Activated CD4-positive, alpha-beta T cell treated with anti-CD3 and anti-CD28 coated beads for 48 hours (primary cell): ENCODE measurements at places on chromosomes 11 and 22.

GRCh38 chr22:30241576-30242371 lies 4.8 kb downstream of the LIF start:
- DNase-seq, result no peak

GRCh38 chr11:85029964-85030363 lies 597.2 kb downstream of the DLG2 start:
- DNase-seq, result no peak

DNA sequence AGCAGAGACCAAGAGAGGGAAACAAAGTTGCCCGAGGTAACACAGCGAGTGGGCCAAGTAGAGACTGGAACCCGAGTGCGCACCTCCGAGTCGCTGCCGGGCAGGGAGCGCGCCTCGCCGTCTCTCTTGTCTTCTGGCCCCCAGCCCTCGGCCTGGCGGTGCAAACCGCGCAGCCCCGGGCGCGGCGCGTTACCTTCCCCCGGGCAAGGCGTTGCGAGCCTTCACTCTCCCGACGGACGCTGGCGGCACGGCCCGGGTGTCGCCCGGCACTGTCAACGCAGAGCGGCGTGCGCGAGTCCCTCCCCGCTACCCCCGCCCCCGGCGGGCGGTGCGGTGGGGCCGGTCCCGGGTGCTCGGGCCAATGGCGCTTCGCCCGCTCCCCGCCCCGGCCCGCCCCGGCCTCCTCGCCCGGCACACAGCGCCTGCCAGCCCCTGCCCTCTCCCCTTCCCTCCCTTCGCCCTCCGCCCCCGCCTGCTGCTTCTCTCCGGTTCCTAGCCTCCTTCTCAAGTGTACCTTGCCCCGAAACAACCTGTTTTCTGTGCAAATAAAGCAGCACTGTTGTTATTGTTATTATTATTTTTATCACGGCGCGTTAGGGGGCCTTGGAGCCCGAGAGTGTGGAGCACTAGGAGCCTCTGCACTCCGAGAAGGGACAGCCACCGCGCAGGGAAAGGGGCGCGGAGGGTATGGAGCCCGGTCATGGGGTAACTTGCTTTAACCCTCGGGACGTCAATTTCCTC lies at the start of gene SYTL2:
TSS of gene SYTL2 (minus strand) at position 271 of the 741 bp plus-strand sequence. CDS start 53,416 bp downstream, outside the sequence.
- peak; percentile 78 for DNase-seq

GRCh38 chr11:111400595-111400994 lies 21.5 kb upstream of the POU2AF1 start:
- DNase-seq, result no peak

DNA sequence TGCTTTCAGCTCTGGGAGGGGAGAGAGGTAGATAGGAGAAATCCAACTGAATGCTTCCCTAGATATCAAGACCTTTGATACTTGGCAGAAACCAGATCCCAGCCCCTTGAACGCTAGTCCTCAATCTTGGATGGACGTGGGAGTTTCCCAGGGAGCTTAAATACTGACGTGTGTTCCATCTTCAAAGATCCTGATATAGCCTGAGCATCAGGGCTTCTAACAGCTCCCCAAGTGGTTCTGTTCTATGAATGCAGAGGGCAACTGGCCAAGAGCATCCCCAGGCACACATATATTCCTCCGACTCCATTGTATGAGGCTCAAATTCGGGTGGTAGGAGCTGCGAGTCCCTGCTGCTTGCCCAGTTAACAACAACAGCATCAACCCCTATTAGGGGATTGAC lies 8.7 kb upstream of the ACCS start:
- no peak for DNase-seq

- no peak for DNase-seq
Measured at GRCh38 chr11:36057379-36058042, 113.6 kb downstream of the LDLRAD3 start.

- DNase-seq, result no peak
Measured at GRCh38 chr11:70810681-70811080, 412.4 kb downstream of the CTTN start.

DNA sequence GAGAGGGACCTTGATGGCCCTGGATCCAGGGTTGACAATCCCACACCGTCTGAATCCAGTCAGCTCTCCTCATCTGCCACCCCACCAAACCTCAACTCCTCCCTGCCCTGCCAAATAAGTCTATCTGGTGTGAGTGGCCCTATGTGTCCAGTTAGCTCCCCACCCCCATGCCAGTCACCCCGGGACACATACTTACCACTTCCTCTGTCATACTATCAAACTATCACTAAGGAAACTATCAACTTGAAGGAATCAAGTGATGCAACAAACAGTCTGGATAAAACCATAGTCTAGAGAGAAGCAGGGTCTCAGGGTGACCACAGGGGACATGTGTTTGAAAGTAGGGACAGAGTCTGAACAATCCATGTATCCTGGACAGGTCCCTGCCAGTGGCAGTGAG lies 13.2 kb upstream of the CSF2RB start:
- no peak for DNase-seq

GRCh38 chr22:32858957-32859356 lies 57.5 kb downstream of the TIMP3 start:
- no peak for DNase-seq

DNA sequence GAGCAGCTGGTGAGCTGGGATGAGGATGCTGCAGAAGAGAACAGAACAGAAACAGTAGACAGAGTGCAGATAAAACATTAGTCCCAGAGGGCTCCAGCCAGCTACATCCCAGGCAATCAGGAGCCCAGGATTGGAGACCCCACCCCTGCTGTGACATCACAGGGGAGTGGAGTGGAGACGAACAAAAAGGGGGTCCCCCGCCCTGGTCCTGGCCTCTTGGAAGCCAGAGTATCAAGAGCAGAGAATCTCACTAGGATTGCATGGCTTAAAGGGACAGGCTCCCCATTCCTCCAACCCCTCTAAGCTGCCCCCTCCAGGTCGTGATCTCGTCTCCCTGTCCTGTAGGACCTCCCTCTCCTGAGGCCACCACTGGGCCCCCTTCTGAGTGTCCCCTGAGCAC lies at the start of gene P2RX3:
TSS of gene P2RX3 (plus strand) at position 211 of the 400 bp plus-strand sequence. CDS start 199 bp downstream, outside the sequence.
- no peak for DNase-seq

GRCh38 chr11:72013765-72014711 lies 15.3 kb downstream of the IL18BP start:
- DNase-seq, result no peak

DNA sequence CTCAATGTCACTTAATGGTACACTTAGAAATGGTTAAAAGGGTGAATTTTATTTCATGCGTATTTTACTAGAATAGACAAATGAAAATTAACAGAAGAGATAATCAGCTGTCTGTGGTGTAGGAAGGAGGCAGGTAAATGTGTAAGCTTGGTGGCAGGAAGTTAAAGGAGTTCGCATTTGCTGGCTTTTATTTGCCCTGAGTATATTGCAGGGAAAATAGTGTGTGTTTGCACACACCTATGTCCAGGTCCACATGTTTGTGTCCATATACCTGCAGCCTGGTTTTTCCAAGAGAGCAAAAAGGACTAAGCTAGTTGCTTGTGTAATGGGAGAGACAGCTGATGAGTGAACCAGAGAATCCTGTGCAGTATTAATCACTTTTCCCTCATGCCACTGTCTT lies 16.0 kb downstream of the NTM start:
- no peak for DNase-seq

DNA sequence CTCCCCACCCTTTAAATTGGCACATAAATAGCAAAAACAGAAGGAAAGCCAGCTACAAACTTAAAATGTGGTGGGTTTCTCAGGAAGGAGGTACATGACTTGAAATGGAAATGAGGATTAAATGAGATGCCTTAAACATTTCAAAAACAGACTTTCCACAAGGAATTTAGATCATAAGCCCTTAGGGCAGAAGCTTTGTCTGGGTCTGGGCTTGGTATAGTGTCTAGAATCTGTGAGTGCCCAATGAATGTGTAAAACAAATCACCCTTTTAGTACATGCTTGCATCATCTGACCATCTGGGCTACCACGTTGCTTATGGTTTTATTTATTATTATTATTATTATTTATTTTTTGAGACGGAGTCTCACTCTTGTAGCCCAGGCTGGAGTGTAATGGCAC lies 37.1 kb upstream of the CREB3L1 start:
- no peak for DNase-seq

DNA sequence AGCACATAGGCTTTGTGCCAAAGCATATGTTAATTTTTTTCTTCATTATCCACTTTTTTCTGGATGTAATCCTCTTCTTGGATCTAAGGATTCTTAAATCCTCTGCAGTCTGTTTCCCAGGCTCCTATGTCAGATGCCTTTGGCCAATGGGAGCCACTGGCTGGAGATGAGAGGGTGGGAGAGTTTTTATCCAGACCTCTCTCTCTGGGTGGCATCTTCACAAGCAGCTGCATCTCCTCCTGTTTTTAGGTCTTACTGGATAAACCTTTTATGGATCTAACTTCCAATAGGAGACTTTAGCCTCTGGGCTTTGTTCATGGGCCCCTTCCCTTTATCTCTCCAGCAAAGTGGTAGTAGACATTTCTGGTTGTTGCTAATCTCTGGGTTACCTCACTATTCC lies 22.4 kb upstream of the MPPED2 start:
- DNase-seq, result no peak

- no peak for DNase-seq
Measured at GRCh38 chr11:75656044-75656727, 12.7 kb downstream of the MAP6 start.

- DNase-seq, result no peak
Measured at GRCh38 chr11:105923807-105924206, 98.2 kb downstream of the MSANTD4 start.

DNA sequence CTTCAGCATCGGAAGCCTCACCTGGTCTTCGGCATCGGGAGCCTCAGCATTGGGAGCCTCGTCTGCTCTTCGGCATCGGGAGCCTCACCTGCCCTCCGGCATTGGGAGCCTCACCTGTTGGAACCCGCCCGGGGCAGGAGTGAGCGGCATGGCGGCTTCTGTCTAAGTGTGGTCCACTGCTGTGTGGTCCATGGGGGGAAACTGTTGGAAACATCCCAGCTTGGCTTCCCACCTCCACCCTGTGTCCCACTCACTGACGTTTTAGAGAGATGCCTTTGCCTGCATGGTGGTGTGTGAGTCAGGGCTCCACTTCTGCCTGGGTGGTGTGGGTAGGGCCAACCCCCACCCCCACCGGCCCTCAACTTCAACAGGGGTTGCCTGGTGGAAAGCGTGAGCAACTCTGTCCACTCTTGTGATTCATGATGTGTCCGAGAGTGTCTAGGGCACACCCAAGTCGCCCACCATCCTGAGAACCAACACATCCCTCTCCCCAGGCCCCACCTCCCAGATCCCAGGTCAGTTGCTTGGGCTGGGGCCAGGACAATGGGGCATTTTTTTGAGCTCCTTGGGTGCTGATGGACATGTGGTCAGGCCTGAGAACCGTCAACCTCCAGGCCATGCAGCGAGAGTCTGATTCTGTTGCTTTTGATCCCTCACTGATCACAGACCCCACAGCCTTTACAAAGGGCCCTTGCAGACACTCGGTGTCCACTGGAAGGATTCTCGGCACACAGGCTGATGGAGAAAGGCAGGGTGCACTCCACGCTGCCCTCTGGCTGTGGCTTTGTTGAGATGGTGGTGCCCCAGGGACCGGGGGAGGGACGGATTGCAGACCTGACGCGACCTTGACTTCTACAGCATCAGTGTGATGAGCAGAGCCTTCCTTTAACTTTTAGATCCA lies 406.7 kb downstream of the TBC1D22A start:
- no peak for DNase-seq

DNA sequence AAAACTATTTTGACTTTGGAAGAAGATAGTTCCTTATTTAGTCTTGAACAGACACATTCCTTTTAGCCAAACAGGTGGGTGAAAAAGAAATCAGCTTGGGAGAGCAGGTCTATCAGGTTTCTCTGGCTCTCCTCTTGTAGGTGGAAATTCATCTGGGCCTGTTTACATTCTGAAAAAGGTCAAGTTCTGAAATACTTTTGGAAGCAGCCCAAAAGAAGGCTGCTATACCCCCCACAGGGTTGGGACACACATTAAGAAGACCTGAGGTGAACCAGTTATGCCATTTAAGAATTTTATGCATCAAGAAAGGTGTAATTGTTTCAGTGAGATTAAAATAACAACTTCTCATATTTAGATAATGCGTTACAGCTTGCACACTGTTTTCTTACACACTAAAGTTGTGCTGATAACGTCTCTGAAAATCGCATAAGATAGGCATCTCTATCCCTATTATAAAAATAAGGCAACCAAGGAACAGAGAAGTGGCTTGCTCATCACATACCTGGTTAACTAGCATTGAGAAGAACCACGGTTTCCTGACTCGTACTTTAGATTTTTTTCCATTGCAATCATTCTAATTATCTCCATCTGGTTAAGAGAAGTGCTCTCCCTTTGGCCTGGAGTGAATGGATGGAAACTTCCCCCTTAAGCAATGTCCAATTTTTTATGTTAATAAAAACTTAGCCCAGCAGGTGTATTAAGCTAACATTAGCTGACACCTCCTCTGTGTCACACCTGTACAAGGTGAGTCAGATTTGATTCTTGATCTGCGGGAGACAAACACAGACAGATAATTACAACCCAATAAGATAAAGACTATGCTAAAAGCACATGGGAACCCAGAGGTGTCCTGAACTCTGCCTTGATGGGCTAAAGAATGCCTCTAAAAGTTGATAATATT lies 60.5 kb upstream of the UCP3 start:
- no peak for DNase-seq

DNA sequence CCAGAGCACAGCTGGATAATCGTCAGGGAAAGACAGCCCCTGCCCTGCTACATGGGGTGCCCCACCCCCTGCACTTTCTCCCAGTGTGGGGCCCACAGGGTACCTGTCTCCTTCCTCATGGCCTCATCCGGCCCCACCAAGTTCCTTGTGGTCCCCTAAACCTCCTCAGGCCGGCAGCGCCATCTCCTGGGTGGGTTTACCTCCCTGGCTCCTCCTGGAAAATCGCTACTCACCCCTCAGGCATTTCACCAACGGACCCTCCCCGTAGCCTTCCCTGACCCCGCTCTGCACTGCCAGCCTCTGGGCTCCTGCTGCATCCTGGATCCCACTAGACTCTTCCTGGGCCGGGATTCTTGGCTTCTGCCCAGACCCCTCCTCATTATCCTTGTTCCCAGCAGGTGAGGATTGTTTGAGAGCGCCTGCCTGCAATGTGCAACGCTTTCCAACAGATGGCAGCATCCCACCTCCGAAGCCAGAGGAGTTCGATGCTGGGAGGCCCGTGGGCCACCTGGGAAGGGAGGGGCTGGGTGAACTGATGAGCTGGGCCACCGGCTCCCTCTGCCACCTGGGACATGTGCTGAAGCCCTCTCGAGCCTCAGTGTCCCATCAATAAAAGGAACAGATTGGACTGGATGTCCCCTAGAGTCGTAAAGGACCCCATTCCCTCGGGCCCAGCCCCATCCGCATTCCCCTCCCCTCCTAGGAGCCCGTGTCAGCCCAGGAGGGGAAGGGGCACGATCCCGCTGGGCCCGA lies 44.2 kb upstream of the TTLL12 start:
- peak; percentile 77 for DNase-seq

DNA sequence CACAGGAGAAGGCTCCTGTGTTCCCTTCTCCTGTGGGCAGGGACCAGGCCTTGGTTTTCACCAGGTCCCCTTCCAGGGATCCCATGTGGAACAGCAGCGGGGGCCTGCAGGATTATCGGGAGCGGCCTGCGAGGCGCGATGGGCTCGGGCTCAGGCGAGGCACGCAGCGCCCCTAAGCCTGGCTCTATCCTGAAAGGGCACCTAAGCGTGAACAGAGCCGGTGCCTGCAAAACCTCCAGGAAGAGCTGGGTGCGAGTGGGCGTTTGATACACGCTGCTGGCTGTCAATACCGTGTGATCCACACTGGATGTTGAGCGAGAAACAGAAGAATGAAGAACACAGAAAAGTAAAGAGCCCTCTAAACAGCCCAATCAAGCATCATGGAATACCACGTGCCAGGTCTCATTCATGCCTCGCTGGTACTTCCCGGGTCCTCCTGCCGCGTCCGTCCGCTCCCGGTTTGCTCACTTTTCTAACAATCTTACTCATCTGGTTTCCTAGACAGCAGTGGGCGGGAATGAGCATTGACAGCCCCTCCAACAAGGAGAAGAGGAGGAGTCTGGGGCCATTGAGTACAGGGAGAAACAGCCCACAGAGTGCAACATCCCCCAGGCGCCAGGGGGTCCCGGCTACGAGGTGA lies 12.5 kb downstream of the OSBPL5 start:
- no peak for DNase-seq
